ENCODE measurements at places on chromosomes 3 and 15.

- DNase-seq, result no peak
These were observed 7.8 kb downstream of the GP9 start for GRCh38 chr3:129068291-129068886.

DNA sequence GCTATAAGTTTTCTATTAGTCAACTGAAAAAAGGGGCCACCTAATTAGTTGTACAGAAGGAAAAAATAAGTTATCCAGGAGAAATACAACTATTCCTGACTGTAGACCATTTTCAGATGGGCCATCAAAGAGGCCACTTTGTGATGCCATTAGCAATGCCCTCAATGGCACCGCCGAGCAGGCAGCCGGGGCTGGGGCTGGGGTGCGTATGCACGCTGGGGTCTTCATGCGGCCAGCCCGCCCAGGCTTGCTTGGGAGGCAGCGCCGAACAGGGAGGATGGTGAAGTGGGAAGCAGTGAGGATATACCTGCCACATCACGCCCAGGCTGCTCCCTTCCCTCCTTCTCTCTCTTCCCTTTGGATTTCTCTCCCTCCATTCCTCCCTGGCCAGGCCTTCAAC, 128.4 kb downstream of the XXYLT1 start:
- DNase-seq, result no peak

DNA sequence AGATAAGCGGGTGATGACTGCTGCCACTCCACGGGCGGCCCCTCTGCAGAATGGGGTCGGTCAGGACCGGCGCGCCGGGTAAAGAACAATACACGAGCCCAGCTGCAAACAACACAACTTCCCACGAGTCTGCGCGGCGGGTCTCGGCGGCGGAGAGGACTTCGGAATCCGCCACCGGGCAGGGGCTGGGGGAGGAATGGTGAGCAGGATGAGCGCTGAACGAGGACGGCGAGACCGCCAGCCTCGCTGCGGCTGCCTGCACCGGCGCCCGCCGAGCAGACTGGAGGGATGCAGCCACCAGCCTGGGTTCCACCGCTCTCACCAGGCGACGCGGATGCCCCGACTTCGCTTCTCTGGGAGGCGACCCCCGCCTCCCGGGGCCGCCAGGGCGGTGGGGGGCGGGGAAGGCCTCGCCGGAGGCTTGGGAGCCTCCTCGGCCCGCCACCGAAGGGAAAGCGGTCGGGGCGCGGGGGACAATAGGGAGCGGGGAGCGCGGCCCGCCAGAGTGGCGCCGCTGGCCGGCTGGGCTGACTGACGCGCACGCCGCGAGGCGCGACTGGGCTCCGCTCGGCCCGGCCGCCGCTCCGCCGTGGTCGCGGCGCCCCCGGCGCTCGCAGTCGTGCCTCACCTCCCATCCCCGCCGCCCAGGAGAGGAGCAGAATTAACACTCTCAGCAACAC, 515 bp downstream of the ADAM10 start:
- DNase-seq, result no peak

DNA sequence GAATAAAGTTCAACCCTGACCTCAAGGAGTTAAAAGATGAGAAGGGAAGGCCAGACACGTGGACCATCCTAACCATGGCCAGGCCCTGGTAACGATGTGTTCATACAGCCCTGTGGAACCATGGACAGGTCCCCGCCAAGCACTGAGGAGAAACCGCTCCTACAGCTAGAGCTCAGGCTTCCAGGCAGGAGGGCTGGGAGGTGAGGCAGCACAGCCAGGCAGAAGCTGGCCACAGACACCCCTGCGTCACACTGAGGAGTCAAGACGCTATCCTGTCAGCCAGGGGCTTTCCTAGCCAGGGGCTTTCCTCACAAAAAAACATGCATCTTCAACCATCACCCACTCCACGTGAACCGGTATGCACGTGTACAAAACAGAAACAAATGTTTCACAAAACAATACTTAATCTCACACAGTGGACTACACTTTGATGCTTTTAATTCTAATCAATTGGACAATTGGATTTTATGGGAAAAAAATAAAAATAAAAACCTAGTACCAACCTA, 73.2 kb downstream of the TBC1D2B start:
- DNase-seq, result no peak

DNA sequence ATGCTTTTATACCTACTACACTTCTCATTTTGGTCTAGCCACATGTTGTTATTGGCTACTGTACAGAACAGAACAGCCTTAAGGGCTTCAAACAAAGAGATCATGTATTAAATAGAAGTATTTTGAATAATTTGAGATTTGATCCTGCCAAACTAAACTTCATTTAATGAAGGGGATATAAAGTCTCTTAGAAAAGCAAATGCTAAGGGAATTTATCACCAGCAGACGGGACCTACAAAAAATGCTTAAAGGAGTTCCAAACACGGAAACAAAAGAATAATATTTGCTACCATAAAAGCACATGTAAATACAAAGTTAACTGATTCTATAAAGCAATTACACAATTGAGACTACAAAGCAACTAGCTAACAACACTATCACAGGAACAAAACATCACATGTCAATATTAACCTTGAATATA, 23.6 kb upstream of the FMN1 start:
- no peak for DNase-seq

GRCh38 chr15:98953968-98954367, 53.6 kb downstream of the PGPEP1L start:
- no peak for DNase-seq

GRCh38 chr3:13193320-13194284, 120.4 kb upstream of the IQSEC1 start:
- no peak for DNase-seq

- no peak for DNase-seq
These were observed 28.7 kb upstream of the PFN2 start for GRCh38 chr3:149999421-149999820.

- no peak for DNase-seq
These were observed 301.4 kb upstream of the TGFBR2 start for GRCh38 chr3:30305021-30305420.

- DNase-seq, result no peak
These were observed 322.8 kb upstream of the NAALADL2 start for GRCh38 chr3:174536319-174536718.

DNA sequence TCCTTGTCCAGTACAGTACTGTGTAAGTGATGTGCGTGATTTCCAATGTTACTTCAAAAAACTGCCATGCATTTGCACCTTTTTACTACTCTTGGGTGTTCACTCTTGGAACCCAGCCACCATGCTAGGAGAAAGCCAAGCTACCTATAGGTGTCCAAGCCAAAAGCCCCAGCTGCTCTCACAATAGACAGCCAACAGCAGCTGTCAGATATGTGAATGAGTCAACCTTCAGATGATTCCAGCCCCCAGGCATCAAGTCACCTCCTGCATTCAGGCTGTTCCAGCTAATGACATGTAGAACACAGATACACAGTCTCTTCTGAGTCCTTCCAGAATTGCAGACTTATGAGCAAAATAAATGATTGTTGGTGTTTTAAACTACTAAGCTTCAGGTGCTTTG, 417.7 kb upstream of the TGFBR2 start:
- no peak for DNase-seq

DNA sequence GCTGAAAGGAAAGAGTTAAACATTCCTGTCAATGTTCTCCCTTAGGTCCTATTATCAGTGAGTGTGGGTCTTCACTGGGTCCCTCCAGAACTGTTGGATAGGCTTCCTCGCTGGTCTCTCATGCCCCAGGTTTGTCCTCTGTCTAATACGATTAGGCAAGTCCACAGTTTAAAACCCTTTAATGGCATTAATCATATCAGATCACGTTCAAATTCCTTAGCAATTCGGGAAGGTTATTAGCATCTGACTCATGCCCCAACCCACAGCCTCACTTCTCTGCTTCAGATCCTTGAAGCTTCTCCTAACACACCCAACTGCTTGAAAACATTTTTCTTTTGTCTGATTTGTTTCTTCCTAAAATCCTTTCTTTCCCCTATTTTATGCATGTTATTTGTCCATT, 224.3 kb upstream of the ATP10A start:
- DNase-seq, result no peak

DNA sequence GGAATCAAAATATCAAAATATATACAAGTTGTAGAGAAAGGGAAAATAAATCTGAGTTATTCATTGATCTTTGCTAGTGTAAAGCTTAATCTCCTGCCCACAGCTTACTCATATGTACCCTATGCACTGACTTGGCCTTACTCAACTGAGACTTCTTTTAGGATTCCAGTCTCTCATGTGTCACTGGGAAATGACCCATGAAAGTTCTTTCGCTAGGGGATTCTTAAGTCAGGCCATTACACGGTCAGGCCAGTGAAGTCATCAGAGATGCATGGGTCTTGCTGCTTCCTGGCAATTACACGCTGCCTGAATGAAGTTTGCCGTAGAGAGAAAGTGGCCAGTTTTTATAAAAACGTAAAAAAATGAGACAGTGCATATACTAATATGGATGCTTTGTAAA, 20.7 kb upstream of the LPP start:
- DNase-seq, result no peak

DNA sequence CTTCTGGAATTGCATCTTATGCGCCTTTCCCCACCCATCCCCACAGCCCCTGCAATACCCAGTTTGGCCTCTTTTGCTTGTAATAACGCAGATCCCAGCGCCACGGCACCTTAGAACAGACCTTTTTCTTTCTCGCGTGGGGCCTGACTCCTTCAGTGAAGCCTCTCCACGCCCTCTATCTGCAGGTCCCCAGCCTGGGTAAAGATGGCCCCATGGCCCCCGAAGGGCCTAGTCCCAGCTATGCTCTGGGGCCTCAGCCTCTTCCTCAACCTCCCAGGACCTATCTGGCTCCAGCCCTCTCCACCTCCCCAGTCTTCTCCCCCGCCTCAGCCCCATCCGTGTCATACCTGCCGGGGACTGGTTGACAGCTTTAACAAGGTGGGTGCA, 594 bp downstream of the CRELD1 start:
- no peak for DNase-seq

GRCh38 chr15:52002351-52002750, 16.7 kb upstream of the MAPK6 start:
- DNase-seq, result no peak

GRCh38 chr3:108305484-108306172, 9.3 kb downstream of the HHLA2 start:
- no peak for DNase-seq

DNA sequence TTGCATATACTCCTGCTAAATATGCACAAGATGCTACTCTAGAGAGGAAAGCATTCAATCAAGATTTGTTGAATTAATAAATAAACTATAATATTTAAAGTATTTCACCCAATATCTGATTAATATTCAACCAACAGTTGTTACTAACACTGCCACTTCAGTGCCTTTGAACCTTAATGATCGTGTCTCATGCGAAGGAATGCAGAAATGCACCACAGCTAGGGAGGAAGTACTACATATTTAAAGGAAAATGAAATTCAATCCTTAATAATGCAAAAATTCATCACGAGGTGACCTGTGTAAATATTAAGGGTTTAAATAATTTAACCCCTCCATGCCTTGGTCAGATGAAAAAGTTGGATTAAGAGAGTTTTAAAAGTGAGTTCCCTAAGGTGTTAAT, 114.2 kb upstream of the DAZL start:
- DNase-seq, result no peak

DNA sequence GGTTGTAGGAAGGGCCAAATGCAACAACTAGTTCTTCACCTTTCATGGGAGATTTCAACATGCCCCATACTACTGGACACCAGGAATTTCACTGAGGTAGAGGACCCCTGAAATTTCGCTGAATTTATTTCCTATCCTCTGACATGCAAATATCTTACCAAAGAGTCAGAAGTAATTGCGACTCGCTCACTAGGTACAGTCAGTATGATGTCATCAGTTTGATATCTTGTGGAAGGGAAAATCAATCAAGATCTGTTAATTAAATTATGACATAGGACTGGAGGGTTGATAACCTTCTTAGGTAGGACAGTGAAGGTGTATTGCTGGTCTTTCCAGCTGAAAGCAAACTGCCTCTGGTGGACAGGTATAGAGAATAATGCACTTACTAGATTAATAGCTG, 74.9 kb upstream of the TNIK start:
- no peak for DNase-seq
